Articular chondrocyte of knee joint (primary cell): ENCODE measurements at places on chromosomes 1 and 21. TPM values are rescaled to one million over a fixed set of nuclear protein-coding genes. Genes with fewer than 3 reads are reported as not detected.

Gene AJAP1
- total RNA-seq: not detected in 2 replicates

Gene MSTO1
- total RNA-seq: 20.5 and 25.2 TPM in 2 replicates

Gene ITLN2
- total RNA-seq: not detected in 2 replicates

Gene PLA2G5
- total RNA-seq: not detected in 2 replicates

Gene TRIM45
- total RNA-seq: 1.4 and 1.9 TPM in 2 replicates

Gene ZNF683
- total RNA-seq: not detected in 2 replicates

Gene PHC2
- 57.0 and 65.6 TPM in 2 replicates for total RNA-seq

Gene NDC1
- 18.3 and 21.8 TPM in 2 replicates for total RNA-seq

Gene TRIM63
- total RNA-seq: not detected in 2 replicates

Gene FCRL2
- not detected in 2 replicates for total RNA-seq

Gene ACKR1
- not detected in 2 replicates for total RNA-seq

Gene GJA8
- not detected in 2 replicates for total RNA-seq

Gene LIPI
- total RNA-seq: not detected in 2 replicates

Gene SLC9C2
- total RNA-seq: under 0.01 TPM in 1 of 2 replicates, not detected in the other
